Activated naive CD4-positive, alpha-beta T cell treated with Interleukin-2 at 50 U/mL for 16 hours (primary cell): ENCODE measurements at places on chromosomes 16 and 17.
A peak's percentile ranks its signal among the peaks of the same experiment; 100 is the strongest.

- no peak for DNase-seq
These were observed 494.9 kb upstream of the RBFOX1 start for GRCh38 chr16:6837722-6838121.

- DNase-seq: no peak
These were observed 5.1 kb downstream of the PIP4K2B start for GRCh38 chr17:38794221-38794620.

GRCh38 chr17:15915961-15916360 is 29.0 kb upstream of the ADORA2B start:
- DNase-seq: no peak

- DNase-seq: no peak
These were observed 216.4 kb upstream of the FOXF1 start for GRCh38 chr16:86293906-86294305.

GRCh38 chr16:86091976-86092375 is 193.0 kb downstream of the IRF8 start:
- no peak for DNase-seq

- DNase-seq: no peak
These were observed 2.4 kb downstream of the EPN2 start for GRCh38 chr17:19239544-19239943.

DNA sequence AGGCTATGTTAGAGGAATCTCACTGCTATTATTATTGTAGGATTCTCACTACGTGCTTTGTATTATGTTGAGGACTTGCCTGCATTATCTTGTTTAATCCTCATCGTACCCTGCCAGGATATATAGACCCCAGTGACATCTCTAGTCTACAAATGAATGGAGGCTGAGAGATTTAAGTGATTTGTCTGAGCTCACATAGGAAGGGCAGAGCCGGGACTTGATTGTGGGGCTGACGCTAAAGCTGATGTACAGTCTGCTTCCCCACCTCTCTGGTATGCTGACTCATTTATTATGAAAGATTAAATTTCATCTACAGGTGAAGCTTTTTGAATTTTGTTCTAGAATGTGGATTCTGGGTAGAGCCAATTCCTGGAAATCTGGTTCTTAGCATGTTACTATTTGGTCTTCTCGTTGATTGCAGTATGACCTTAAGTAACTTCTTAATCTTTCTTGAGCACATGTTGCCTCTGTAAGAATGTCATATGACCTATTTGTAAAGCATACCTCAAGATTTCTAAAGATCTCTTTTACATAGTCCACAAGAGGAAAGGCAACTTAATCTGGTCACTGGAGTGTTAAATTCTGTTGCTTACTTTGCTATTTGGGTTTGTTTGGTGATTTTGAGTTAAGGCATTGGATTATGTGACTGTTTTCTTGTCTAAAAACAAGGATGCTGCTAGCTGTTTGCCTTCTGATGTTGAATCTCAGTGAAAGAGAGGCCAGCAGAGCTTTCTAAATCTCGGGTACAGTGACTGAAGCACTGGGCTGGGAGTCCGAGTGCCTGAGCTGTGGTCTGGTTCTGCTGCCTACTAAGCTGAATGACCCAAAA is 12.4 kb downstream of the METTL9 start:
- no peak for DNase-seq

GRCh38 chr17:2902546-2902945 is 106.3 kb downstream of the RAP1GAP2 start:
- DNase-seq: no peak

- DNase-seq: peak; percentile 66
These were observed 9.8 kb downstream of the SLC38A10 start for GRCh38 chr17:81285179-81285878.

DNA sequence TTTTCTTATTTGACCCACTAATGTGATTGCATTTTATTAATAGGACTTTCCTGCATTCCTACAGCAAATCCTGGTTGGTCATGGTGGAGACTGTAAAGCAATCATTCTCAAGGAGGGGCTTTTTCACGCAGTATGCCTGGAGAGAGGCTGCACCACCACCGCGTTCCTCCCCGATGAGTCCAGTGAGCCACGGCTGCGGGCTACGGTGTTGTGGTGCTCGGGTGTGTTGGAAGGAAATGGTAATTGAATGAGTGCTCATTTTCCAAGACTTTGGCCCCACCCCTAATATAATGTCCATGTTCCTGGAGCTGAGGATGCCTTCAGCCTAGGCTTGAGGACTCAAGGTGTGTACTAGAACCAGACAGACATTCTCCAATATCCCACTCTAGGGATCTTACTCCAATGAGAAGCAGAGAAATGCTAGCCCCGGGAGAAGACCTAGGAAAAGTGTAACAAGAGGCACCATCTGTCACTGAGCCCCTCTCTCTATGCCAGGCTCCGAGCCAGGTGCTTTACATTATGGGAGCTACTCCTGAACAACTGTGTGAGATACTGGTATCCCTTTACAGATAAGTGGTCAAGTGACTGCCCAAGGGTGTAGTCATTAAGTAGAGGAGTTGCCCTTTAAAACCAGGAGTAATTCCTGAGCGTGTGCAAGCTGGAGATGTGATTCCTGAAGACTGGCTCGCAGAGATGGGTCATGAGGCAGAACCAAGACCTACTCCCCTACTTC is 39.4 kb downstream of the HEATR6 start:
- DNase-seq: no peak

DNA sequence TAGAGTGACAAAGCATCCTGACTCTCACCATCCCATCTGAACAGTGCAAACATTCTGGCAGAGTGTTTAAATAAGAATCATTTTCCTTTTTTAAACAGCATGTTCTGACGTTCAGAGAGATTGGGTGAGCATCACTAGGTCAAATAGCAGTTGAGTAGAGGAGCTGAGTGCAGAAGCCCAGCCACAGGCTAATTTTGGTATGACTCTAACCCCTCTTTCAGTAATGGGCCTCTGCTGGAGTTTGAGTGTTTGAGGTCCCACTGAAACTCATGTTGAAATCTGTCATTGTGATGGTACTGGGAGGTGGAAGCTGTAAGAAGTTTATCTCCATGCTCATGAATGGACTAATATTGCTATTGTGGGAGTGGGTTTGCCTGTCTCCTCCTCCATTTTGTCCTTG is 194.4 kb downstream of the SALL1 start:
- no peak for DNase-seq

DNA sequence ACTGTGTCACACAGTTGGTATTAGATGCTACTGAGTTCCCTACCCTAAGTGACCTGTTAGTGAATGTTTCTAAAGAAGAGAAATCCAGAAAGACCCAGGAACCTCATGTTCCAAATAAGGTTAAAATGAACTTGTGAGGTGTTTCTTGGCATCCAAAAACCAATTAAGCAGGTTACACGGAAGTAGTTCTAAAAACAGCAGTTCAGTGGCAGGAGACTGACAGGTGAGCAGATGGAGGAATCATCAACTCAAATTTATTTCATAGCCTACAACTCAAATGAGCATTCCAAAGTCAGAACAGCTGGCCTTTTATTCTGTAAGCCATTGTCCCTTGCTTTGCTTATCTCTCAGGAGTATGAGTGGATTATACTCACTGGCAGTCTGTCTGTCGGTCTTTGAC is 188.3 kb downstream of the IRX3 start:
- DNase-seq: no peak

DNA sequence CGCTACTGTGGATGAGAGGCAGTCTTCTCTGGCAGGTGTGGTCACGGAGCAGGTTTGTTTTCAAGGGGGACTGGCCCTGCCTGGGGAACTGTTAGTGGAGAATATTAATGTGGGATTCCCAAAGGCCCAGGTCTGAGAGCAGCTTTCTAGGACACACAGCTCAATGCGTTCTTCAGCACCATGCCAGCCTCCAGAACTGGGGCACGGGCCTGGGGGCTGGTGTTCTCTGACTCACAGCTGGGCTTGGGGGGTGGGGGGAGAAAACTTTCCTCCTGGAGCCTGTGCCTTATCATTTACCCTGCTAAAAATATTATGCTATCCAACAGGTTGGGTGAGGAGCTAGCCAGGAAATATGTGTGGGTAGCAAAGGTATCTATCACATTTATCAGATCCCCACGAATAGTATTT is 13.5 kb upstream of the LHX1 start:
- no peak for DNase-seq

DNA sequence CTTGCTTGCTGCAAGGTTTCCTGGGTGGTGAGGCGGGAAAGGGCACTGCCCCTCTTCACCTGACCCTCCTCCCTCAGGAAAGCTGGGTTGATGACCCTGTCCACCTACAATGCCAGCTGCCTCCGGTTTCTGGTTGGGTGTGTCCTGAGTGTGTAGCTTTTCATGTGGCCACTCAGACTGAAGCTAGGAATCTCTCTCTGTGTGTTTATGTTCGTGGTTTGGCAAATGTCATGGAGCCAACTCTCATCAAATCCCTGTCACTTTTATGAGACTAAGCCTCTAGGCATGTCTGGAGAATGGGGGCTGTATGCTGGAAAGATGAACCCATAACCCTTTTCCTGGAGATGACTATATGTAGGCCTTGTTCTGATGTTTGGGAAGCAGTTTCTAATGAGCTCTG is 17.1 kb downstream of the PLEKHG4 start:
- no peak for DNase-seq

GRCh38 chr17:50686494-50687199 is 21.1 kb downstream of the ANKRD40 start:
- no peak for DNase-seq

DNA sequence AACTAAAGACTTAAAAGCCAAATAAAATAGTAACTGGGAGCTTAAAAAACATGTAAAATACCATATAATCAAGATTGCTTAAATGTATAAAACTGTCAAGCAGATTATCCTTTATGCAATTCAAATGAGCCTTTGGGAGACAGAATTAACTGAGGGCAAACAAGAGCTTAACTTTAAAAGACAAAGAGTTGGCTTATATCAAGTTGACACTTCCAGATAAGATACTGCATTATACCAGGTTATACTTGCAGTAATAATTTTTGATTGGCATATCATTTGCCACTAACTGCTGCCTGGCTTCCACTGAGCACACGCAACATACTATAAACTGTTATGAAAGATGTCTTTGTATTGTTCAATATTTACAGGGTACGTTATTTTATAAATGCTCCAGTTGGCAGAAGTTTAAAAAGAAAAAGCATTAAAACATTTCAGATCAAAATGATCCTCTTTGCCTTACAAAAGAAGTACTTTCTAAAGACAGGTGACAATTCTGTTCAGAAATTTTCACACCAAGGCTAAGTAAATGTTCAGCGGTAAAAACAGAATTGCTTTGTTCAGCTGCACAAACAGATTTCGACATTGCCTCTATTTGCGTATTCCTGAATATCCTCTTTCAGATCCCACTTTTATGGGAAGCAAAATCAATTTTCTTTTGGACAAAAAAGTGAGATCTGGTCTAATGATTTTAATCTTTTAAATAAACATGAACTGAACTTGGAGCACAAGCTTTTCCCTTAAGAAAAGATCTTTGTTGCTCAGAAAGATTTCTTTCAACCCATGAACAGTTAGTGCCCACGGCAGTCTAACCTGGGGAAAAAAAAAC is 50.7 kb downstream of the TOX3 start:
- no peak for DNase-seq

DNA sequence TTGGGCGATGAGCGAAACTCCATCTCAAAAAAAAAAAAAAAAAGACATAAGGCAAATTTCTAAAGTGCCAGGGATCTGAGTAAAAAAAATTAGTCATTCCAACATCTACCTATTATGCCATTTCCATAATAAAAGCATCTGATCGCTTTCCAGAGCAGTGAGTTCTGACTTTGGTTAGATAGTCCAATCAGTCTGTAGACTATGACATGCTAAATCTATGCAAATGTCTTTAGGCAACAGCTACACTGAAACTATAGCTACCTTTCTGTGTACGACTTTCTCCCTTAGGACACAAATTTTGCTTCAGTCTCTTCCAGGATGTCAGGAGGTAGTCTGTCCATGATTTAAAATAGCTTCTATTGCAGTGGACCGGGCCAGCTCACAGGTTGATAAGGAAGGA is 58.9 kb upstream of the ARHGAP44 start:
- DNase-seq: no peak

DNA sequence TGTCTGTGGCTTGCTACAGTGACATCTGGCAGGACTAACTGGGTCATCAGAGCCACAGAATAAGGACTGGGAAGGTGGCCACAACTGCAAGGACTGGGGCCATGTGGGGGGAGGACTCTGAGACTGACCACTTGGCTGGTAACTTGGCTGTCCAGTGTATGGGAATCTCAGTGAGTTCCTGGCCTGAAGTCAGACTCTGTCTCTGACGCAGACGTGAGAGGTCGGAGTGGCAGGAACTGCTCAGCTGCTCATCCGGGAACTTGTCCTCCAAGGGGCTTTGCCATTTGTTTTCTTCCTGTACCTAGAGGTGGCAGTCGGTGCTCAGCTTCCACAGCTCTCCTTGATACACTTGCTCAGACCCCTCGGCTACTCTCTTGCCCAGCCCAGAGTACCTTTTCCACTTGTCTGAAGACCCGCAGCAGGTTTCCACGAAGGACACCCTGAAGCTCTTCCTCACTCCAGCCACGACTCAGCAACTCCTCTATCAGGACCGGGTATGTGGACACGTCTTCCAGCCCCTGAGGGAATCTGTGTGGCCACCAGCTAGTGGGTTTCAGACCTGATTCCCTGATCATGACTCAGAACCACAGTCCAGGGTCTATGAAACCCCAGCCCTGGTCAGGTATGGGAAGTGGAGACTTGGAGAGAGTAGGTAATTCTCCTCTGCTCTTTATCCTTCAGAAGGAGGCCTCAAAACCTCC is 7.3 kb upstream of the DPEP3 start:
- DNase-seq: no peak

- DNase-seq: no peak
These were observed 282.1 kb downstream of the CBLN1 start for GRCh38 chr16:48999508-48999907.

DNA sequence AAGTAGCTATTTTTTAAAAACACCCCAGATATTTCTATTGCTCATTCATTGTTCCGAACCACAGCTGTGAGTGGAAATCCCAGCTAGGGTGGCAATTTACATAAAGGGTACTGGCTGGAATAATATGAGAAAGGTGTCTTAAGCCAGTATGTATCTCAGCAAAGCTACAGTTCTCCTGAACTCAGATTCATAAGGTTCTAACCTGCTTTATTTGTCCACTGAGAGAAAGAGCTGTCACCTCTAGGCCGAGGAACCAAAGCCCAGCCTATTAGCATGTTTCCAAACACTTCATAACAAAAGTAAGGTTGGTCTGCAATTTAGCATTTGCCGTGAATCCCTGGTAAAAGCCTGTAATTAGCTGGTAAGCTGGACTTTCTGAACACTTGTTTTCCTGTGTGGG is 57.0 kb upstream of the CLEC19A start:
- DNase-seq: no peak
